ENCODE measurements at places on chromosomes 11 and 22. TPM values are rescaled to one million over a fixed set of nuclear protein-coding genes. Genes with fewer than 3 reads are reported as not detected.
A peak's percentile ranks its signal among the peaks of the same experiment; 100 is the strongest.

- peak; percentile 37 for DNase-seq
Measured at GRCh38 chr11:110431051-110431672, 1.4 kb downstream of the FDX1 start.

DNA sequence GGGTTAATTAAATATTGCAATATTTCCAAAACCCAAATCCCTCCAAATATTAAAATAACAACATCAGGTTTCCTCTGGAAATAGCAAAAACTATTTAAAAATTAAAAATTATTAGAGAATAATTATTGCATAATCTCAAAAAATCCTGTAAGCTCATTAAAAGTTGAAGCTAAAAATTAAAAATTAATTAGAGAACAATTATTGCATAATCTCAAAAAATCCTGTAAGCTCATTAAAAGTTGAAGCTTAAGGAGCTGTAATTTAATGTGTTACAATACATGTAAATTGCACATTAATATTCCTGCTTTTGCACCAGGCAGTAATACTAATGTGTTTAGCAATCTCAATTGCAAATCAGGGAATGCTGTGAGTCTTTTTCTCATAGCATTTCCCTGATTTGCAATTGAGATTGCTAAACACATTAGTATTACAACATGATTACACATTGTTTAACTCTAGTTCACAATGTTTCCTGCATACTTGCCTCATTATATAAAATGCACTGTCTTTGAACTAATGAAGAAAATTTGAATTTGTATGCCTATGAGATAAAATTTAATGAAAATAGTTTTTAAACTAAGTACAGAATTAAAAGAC lies 247.7 kb downstream of the GUCY1A2 start:
- DNase-seq = no peak

DNA sequence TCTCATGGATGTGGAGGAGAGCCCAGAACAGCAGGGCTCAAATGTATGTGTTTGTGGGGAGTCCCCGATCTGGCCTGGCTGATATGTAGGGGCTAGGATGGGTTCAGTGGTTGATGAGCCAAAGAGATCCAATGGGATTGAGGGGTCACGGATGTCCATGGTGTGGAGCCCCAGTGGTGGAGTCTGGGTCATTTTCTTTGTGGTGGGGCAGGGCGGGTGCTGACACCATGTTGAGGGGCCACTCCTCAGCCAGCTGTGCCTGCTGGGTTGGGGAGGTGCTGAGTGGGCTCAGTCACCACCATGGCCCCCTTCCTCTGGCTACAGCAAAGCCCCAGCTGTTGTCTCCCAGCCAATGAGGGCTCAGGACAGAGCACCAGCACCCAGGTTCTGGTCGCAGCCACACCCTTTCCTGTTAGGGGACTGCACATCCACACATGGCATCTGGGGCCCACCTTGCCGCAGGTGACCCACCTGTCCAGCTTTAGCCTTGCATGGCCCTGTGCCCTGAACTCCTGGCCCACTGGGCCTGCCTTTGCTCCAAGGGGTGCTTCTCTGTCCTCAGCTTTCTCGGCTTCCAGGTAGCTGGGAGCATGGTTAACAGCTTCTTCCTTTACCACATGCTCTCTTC lies 3.2 kb upstream of the GNAZ start:
- DNase-seq = no peak

The UBE4A gene
- 32.5 TPM for total RNA-seq

The CRYAB gene
- 1.0 TPM for total RNA-seq

The BET1L gene
- 13.4 TPM for total RNA-seq

The CDC42EP2 gene
- 11.4 TPM for total RNA-seq

The KRTAP5-9 gene
- total RNA-seq = not detected

DNA sequence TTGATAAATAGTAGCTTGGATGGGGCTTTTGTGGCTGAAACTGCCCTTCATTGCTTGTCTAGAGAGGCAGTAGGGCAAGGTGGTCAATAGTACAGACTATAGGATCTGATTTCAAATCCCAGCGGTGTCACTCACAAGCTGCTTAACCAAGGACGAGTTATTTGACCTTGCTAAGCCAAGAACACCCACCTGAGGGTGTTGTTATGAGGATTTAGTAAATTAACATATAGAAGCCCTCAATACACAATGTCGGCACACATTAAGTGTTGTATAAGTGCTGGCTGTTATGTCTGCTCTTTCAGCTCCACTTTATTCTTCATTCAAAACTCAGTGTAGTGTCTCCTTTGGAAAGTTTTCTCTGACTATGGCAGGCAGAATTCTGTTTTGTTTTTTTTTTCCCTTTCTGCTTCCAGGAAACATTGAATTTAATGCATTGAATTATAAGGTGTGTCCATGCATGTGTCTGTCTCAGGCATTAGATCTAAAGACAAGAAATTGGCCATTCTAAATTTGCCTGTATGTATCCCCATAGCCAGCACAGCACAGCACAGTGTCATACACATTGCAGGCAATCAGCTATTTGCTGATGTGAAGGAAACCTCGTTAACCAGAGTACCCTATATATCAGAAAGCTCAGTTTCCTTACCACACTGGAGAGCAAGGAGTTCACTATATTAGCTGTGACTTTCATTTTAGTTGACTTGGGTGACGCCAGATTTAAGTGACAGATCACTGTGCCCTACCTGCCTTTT lies 212.1 kb downstream of the NELL1 start:
- DNase-seq = no peak

The NAP1L4 gene
- total RNA-seq = 132 TPM

DNA sequence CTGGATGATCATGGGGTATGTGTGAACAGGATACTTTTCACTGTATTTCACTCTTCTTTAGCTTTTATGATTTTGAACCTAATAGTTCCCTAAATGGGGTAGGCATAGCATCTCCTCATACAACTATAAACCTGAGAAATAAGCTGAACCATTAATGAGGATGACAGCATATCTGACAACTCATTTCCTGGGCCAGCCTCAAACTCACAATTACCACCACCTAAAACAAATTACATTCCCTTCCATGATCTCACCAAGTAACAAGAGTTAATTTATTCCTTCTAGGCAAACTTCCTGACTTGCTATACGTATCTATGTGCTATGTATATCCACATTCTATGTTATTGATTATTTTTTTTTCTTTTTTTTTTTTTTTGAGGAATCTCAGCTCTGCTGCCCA lies 23.0 kb downstream of the SIK3 start:
- no peak for DNase-seq

The SLC6A5 gene
- not detected for total RNA-seq

DNA sequence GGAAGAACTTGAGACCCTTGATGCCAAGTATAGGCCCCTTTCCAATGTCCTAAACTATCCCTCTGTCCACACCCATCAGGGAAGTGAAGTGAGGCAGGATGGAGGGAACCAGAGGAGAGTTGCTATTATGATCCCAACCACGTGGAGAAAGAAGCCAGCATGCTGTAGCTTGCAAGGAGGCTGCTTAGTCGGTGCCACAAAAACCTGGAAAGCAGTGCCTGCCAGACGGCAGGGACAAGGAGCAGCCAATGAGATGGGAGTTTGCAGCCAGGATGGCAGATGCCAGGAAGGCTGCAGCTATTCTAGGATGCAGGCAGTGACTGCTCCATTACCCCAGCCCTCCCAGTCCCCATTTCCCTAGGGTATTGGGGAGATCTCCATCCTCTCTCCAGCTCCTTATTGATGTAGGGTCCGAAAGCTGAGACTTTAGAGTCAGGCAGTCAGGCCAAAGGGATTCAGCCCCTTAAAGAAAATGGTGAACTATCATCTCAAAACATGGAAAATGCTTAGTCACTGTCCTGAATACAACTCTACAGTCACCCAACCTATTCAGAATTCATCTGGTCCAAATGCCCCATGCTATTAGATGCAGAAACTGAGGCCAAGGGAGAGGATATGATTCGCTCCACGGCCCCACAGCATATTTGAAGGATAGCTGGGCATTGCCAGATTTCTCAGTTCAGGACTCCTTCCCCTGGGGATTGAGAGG lies 18.4 kb upstream of the LRRC55 start:
- no peak for DNase-seq

The APOL5 gene
- total RNA-seq = not detected

Measured in dermis blood vessel endothelial cell (primary cell).